ENCODE measurements at places on chromosomes 3 and 15.

- DNase-seq = no peak
Measured at GRCh38 chr3:52132041-52132440, 22.2 kb downstream of the POC1A start.

DNA sequence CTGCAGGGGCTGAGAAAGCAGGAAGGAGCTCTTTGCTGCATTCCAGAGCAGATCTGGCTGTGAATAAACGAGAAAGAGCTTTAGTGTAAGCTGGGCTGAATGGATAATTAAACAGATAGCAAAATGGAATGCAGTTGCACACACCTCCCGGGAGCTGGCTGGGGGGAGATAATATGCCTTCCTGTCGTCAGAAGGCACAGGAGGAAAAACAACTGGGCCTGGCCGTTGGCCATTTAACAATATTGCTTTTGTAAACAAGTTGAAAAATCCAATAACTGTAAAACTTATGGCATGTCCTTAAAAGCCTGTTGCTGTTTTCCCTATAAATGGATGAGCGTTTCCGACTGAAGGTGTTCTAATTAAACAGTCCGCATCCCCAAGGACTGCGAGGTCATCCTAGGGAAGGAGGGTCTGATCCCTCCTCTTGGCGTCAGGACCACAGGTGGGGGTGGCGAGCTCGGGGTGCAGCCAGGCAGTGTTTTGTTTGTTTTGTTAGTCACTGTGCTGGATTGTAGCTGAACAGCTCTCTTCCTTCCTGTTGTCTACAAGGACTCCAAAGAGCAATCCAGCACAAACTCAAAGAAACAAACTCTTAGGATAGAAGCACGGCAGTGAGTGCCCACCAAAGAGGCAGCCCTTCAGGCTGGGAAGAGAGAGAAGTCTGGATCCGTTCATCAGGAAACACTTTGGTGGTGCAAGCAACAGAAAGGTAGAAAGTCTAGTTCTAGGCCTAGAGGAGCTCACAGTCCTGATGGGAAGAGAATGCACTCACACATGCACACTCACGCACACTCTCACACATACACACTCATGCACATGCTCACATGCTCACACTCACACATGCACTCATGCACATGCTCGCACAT lies 133.4 kb upstream of the SMAD3 start:
- no peak for DNase-seq

DNA sequence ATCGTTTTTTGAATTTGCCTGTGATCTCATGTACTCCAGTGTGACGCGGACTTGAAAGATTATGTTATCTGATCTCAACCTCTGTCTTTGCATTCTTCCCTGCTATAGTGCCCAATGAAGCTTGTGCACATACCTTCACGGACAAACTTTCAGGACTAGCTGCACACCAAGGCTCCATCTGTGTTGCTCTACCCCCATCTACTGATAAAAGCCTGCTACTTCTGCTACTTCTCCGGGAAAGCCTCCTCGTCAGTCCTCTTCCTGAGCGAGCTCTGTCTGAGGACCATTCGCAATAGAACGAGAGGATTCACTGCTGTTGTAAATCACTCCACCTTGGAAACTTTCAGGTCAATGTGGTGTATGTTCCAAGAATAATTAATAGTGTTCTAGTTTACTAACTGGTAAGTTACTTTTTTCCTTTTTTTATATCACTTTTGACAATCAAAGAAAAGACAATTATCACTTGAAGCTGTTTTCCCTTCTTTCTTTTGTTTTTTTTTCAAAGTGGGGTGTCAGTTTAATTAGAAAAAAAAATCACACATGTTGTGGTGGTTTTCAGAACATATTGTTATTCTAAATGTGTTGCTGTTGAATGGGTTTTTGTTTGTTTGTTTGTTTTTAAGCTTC lies 217.6 kb downstream of the ARRDC4 start:
- DNase-seq = no peak

DNA sequence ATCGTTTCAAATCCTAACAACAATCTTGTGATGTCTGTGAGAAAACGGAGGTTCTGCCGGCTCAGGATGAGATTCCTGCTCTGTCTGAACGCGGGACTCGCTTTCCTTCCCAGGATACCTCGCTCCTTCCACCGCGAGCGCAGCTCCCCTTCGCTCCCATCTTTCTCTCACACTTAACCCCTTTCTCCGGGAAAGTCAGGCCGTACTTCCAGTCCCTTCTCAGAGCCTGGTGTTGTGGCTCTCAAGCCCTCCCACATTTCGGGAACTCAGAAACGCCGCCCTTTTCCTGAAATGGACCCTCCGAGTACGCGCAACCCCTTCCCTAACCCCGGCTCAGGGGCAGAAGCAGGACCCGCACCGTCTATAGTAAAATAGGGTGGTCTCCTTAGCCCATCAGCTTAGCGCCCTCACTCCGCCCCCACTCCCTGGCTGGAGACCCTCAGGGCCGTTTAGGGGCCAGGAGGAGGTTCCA lies 378 bp upstream of the FEM1B start:
- DNase-seq = no peak

GRCh38 chr15:71010997-71011396 lies 104.3 kb upstream of the THSD4 start:
- no peak for DNase-seq

Data from GM12892 (cell line).